NCI-H345 (cell line): ENCODE measurements at places on chromosomes 3 and 15.

DNA sequence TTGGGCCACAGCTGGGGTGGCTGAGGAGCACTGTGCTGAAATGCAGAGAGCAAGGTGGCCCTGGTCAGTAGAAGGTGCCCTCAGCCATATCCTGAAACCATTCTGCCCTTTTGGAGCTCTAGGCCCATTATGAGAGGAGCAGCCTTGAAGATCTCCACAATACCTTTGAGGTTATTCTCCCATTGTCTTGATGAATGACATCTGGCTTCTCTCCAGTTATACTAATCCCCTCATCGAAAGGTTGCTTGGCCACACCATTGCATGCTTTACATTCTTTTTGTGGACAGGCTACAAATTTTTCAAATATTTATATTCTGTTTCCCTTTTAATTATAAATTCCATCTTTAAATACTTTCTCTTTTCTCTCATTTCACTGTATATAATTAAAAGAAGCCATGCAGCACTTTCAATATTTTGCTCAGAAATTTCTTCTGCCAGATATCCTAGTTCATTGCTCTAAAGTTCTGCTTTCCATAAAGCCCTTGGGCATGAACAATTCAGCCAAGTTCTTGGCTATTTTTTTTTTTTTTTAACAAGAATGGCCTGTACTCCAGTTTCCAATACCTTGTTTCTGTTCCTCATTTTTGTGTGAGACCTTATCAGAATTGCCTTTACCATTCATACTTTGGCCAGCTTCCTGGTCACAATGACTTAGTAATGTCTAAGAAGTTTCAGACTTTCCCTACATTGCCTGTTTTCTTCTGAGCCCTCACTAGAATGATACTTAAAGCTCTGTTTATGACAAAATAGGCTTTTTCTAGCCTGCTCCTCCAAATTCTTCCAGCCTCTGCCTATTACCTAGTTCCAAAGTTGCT, 138.9 kb upstream of the SGO1 start:
- DNase-seq = no peak

GRCh38 chr15:63915209-63915872, 81.6 kb upstream of the HERC1 start:
- peak; percentile 3 for DNase-seq

DNA sequence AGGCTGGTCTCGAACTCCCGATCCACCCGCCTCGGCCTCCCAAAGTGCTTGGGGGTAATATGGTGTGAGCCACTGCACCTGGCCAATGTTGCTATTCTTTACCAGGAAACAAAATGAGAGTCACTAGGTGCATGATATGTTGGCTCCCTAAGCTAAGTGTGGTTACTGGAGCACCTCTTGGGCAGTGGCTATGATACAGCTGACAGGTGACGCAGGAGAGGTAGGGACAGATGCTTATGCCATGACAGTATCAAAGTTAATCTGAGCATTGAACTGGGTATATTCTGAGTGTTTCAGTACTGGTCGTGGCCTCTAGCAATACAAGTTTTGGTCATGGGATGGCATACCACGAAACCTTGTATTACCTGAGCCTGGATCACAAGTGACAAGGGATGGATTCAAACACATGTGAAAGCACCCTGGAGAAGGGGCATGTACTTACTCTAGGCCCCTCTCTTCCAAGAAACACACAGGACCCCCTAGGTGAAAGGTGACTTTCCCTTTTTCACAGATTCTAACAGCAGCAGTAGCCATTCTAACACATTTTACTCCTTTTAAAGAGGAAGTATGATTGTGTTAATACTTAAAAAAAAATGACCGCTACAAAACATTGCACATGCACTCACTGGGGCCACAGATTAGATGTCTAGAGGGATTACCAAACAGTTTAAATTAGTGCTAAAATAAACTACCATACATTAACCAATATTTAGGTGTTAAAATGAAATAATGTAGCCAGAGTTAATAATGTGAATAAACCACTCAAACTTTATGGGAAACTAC, 467.3 kb downstream of the SHQ1 start:
- DNase-seq = no peak

DNA sequence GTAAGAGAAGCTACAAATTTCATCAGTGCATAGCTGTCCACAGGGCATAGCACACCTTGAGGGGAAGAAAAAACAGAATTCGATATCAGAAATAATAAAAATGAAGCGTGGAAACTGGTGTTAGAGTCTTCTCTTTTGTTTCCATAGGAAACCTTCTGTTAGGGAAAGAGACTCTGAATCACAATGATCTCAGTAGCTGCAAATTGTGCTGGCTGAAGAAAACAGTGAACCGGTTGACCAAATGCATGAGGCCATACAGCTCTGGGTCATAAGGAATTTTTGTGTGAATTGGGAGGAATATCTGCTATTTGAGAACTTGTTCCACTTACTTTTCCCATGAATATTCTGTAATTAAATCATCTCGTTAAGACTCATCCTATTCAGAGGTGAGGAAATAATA, 580.2 kb upstream of the NECTIN3 start:
- no peak for DNase-seq

DNA sequence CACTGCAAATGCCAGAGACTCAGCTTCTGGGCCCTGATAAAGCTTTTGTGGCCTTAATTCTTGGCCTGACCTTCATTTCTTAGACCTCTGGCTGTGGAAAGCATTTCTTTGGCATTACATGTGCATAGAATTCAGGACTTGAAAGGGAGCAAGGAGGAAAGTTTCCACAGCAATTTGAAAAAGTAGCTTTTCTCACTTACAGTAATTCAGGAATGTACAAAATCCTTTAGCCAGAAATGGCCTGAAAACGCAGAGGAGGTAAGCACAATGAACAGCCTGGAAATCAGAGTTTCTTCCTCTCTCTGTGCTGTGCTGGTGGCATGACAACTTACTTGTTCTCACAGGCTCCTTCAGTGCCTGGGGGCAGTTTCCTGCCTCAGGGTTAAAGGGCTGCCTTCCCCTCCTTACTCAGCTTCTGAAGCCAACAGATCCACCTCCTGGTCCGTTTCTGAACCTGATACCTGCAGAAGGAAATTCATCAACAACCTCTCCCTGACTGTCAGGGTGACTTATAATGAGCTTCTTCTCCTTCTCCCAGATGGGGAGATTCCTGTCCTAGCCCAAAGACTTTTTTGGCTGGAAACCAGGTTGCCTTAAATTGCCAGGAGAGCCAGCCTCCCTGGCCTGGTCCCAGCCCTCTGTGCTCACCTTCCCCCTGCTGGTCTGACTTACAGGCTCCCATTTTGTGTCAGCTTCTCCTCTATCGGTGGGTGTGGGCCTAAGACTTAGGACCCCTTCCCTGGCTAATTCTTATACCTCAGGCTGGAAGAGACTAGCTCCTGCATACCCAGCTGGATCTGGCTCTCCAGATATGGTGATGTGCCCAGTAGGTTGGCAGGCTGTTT, 102.3 kb downstream of the MYRIP start:
- DNase-seq = no peak
